ENCODE measurements at places on chromosomes 2 and 18.
A peak's percentile ranks its signal among the peaks of the same experiment; 100 is the strongest.

DNA sequence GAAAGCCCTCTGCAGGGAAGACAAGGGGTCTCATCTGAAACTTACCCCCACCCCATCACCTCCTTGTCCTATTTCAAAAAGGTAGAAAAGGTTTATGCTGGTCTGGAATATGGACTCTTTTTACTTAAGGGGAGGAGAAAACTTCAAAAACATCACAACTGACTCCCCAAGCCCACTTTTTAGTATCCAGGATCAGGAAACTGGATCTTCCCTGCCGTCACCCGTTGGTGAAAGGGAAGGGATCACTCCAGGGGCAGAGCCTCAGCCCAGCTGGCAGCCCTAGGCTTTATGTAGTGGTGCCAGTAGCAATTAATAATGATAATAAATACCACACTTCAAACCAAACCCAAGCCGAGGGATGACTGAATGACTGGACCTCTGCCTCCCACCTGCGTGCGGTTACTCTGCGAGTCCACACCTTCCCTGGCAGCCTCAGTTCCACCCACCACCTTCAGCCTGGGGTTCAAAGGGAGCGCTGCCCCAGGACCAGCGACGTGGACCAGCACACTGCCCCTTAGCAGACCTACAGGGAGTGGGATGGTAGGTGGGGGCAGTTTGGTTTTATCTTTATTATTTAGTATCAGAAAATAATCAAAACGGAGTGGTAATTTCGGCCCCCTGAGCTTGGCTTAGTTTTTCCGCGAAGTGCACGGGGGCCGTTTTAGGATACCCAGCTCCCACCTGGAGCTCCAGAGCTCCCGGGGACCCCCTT is 4.9 kb upstream of the GATA6 start:
- H3K27me3 ChIP-seq: peaks cover 58% of the 10 kb centered on the region
- H3K4me1 ChIP-seq: peaks cover 2% of the 10 kb centered on the region
- no peak overlapping the region for H3K27ac ChIP-seq
- no peak for DNase-seq
- no peak overlapping the region for H3K4me3 ChIP-seq

DNA sequence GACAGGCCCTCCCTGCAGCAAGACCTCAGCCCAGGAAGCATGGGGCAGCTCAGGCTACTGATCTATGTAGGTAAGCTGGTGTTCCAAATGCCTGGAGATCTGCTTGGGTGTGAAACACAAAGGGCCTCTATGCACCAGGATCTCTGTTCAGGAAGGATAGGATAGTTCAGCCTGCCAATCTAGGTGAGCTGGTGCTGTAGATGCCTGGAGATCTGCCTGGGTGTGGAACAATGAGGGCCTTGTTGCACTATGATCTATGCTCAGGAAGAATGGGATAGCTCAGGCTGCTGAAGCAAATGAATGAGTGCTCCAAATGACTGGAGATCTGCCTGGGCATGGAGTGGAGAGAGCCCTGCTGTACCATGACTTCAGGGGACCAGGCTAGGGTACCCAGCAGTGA is 48.9 kb upstream of the MYL1 start:
- no peak overlapping the region for H3K27ac ChIP-seq
- no peaks in the 10 kb centered on the region for H3K4me1 ChIP-seq
- no peak for DNase-seq
- H3K4me3 ChIP-seq: no peak overlapping the region
- H3K27me3 ChIP-seq: peaks cover 8% of the 10 kb centered on the region

DNA sequence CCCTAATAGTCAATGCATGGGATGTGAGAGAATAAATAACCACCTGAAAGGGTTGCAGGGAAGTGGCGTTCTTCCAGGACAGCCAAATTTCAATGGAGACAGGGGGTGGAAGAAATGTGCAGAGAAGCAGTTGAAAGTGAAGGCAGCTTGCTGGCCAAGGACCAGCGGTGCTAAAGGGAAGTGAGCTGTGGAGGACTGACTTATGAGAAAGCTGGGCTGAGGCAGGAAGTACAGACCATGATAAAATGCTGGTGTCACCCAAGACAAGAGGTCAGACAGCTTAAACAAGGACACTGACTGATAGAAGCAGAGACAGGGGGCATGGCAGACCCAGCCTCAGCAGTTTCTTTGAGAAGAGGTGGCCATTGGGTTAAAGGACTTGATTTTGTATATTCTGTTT is 106.7 kb downstream of the DTNB start:
- peak overlapping the region; percentile 9 for H3K4me3 ChIP-seq
- H3K27ac ChIP-seq: no peak overlapping the region
- DNase-seq: no peak
- H3K4me1 ChIP-seq: peaks cover 8% of the 10 kb centered on the region
- H3K36me3 ChIP-seq: peaks cover 10% of the 10 kb centered on the region

DNA sequence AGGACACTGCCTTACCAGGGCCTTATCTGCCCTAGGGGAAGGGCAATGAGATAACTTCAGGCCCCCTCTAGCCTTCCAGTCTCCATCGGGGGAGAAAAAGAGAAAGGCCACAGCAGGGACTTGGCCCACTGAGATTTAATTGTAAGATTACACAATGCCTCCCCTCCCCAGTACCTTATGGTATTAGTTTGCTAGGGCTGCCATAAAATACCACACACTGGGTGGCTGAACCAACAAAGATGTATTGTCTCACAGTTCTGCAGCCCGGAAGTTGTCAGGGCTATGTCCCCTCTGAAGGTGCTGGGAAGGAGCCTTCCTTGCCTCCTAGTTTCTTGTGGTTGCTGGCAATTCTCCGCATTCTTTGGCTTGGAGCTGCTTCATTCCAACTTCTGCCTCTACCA is 34.8 kb upstream of the SPATA3 start:
- peaks cover 15% of the 10 kb centered on the region for H3K4me1 ChIP-seq
- no peaks in the 10 kb centered on the region for H3K36me3 ChIP-seq
- no peak overlapping the region for H3K27ac ChIP-seq
- no peak overlapping the region for H3K4me3 ChIP-seq
- H3K27me3 ChIP-seq: peaks cover 52% of the 10 kb centered on the region

- peak overlapping the region; percentile 92 for H3K27ac ChIP-seq
- no peak overlapping the region for H3K4me3 ChIP-seq
- H3K27me3 ChIP-seq: no peaks in the 10 kb centered on the region
- H3K4me1 ChIP-seq: peaks cover 30% of the 10 kb centered on the region
Observed at GRCh38 chr2:3217646-3218045, 160.0 kb downstream of the EIPR1 start.

- H3K27ac ChIP-seq: peak overlapping the region; percentile 99
- DNase-seq: peak; percentile 59
- no peaks in the 10 kb centered on the region for H3K36me3 ChIP-seq
- H3K4me1 ChIP-seq: peaks cover 62% of the 10 kb centered on the region
Observed at GRCh38 chr2:218290316-218291261, 1.7 kb downstream of the TMBIM1 start.

- H3K27me3 ChIP-seq: peaks cover 7% of the 10 kb centered on the region
- H3K36me3 ChIP-seq: peaks cover 6% of the 10 kb centered on the region
- no peak overlapping the region for H3K27ac ChIP-seq
- no peak overlapping the region for H3K4me3 ChIP-seq
- H3K4me1 ChIP-seq: peaks cover 6% of the 10 kb centered on the region
Observed at GRCh38 chr2:102179788-102180686, 6.8 kb upstream of the IL1RL2 start.

DNA sequence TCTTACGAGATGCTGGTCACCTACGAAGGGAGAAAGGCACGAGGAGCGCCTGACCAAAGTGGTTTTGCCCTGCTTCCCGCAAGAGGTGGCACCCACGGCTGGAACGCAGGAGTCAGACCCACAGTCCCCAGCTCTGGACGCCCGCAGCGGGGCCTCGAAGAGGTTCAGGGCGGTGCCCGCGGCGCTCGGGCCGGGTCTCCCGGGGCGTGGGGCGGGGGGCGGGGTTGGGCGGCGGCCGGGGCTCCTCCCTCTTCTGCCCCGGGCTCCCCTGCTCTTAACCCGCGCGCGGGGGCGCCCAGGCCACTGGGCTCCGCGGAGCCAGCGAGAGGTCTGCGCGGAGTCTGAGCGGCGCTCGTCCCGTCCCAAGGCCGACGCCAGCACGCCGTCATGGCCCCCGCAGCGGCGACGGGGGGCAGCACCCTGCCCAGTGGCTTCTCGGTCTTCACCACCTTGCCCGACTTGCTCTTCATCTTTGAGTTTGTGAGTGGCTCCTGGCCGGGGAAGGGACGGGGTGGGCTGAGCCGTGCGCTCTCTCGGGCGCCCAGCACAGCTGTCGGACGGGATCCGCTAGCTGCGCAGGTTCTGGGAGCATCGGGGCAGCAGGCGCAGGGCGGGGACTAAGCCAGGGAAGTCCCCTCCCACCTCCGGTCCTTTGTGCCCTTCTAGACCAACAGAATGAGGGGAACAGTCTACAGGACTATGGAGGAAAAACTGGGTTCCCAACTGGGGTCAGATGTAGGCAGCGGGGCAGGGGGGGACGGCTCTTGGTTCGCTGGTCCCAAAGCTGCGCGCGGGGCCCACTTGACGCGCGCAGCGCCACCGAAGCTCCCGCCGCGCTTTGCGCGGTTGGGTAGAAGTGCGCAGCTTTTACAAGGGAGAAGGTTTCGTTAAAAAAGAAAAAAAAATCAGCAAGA is at the start of gene MAL:
Gene MAL (plus strand): TSS at position 303 of the 914 bp plus-strand sequence. CDS start 85 bp downstream, at position 388.
- no peaks in the 10 kb centered on the region for H3K27me3 ChIP-seq
- H3K27ac ChIP-seq: peak within 1 kb of the TSS; percentile 96
- H3K4me1 ChIP-seq: peaks cover 49% of the 10 kb centered on the region
- peak within 1 kb of the TSS; percentile 98 for H3K4me3 ChIP-seq
- DNase-seq: peak; percentile 37

DNA sequence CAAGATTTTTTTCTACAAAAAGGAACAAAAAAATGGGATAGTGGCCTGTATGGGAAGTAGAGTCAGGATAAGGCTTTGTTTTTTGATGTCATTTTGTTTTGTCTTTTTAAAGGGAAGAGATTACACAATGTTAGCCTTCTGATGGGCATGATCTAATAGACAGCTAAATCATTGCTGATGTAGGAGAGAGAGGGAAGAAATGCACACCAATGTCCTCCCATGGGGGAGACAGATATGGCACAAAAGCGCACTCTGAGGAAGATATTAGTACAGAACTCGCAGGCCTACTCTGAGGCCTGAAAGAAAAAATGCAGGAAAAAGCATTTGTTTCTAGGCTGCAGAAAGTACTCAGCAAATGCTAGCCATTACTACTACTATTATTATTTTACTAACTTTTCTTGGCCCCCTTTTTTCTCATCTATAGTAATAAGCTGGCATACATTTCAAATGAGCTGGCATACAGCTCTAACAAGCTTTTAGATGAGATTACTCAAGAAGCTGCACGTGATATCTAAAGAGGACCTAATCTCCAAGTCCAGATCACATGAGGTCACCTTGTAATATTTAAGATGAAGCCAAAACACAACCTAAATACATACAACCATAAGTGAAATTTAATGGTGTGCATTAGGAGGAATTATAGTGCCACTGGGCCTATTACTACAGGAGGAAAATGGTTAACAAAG is 269.4 kb upstream of the TANK start:
- no peaks in the 10 kb centered on the region for H3K27me3 ChIP-seq
- no peak for DNase-seq
- H3K27ac ChIP-seq: no peak overlapping the region
- H3K4me1 ChIP-seq: no peaks in the 10 kb centered on the region
- no peaks in the 10 kb centered on the region for H3K36me3 ChIP-seq

DNA sequence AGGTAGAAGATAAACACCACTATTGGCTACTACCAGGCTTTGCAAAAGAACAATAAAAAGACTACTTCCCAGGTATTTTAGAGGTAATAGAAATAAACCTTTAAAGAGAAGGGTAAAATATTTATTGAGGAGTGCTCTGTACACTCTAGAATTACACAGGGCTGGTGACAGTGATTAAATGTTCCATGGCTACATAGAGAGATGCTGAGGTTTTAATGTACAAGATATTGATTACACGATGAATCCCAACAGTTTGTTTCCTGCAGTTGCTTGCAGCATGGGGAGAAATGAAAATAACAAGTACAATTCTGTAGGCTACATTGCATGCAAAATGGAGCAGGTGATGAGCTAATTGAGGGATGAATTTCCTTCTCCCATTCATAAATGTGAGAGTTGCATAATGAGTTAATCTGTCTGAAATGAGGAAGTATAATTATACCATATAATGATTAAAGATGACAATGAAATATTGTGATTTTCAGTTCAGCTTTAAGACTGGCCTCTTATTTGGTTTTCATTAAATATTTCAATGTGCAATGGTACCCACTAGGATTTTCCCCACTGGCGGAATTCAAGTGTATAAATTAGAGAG is 266.1 kb downstream of the SOCS6 start:
- H3K4me1 ChIP-seq: no peaks in the 10 kb centered on the region
- H3K4me3 ChIP-seq: no peak overlapping the region
- no peaks in the 10 kb centered on the region for H3K27me3 ChIP-seq
- H3K36me3 ChIP-seq: no peaks in the 10 kb centered on the region
- H3K27ac ChIP-seq: peak overlapping the region; percentile 51
- no peak for DNase-seq
